ENCODE measurements at places on chromosomes 2 and 18. TPM values are rescaled to one million over a fixed set of nuclear protein-coding genes. Genes with fewer than 3 reads are reported as not detected.

The FLACC1 gene
- 0.75 TPM for total RNA-seq

The CCBE1 gene
- total RNA-seq: 5.8 TPM

The IL36B gene
- not detected for total RNA-seq

The MYOM1 gene
- 1.3 TPM for total RNA-seq

DNA sequence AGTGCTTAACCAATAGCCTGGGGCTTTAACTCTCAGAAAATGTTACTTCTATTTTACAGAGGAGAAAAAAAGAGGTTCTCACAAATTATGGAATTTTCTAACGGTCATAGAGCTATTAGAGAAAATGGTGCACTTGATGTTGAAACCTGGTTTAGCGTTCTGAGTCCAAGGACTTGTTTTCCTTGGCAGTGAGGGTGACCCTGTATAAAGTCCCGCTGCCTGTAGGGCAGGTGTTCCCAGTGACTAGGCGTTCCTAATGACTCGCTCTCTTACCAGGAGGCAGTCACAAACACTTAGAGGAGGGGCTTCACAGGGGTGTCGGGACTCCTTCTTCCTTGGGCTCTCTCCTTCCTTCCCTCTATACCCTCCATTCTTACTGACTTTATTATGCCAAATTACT, 175.8 kb downstream of the ACTR3 start:
- DNase-seq: no peak

GRCh38 chr2:180478883-180479282, 471.8 kb upstream of the CWC22 start:
- peak; percentile 35 for DNase-seq

- peak; percentile 71 for DNase-seq
These were observed 16.3 kb downstream of the SLC3A1 start for GRCh38 chr2:44291281-44292248.

DNA sequence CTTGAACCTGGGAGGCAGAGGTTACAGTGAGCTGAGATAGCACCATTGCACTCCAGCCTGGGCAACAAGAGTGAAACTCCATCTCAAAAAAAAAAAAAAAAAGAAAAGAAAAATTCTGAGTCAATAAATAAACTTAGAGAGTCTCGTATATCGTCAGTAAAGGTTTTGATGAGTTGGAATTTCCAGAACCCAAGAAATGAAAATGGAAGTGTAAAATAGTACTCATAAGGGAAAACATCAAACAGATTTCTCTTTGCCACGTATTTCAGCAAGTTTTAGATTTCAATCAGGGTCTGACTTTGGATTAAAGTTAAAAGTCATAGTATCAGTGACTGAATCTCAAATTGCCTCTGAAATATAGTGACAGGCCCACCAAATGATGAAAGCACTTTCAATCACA, 71.4 kb upstream of the SPOPL start:
- no peak for DNase-seq

DNA sequence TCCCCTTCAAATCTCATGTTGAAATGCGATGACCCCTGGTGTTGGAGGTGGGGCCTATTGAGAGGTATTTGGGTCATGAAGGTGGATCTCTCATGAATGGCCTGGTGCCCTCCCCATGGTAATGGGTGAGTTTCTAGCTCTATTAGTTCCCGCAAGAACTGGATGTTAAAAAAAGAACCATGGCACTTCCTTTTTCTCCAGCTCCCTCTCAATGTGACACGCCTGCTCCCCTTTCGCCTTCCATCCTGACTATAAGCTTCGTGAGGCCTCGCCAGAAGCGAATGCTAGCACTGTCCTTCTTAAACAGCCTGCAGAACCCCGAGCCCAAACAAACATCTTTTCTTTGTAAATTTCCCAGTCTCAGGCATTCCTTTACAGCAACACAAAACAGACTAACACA, 303.2 kb upstream of the REV1 start:
- DNase-seq: no peak

GRCh38 chr2:181766129-181766528, 85.8 kb upstream of the NEUROD1 start:
- no peak for DNase-seq

All from PC-9 (cell line).